ENCODE measurements at places on chromosomes 7 and 10.
A peak's percentile ranks its signal among the peaks of the same experiment; 100 is the strongest.

DNA sequence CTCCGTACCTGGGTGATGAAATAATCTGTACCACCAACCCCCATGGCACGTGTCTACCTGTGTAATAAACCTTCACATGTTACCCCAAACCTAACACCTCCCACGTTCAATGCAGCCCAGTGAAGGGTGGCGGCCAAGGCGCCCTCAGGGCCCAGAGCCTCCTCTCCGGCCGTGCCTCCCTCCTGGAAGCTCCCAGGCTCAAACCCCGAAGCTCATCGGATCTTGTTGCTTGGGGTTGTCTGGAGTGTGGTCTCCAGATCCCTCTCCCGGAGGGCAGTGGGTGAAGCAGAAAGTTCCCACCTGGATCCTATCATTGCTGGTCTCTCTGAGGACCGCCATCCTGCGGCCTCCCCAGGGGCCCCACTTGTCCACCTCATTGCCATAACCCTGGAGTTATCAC is 9.4 kb upstream of the KNDC1 start:
- DNase-seq: no peak

DNA sequence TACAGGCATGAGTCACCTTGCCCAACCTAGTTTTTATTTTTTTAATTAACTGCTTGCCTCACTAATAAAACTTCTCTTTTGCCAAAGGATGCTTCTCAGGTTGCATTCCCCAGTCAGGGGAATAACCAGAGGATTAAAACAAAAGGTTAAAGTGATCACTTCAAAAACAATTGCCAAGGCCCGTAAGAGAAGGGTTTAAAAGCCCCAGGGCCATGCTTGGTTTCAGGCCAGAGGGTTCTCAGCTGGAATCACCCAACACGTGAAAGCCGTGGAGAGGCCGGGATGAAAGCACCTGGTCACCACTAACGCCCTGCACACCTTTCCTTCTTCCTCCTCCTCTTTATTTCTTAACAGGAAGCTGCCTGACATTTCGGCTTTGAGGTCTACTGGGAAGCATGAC is 587.5 kb downstream of the PTPRN2 start:
- no peak for DNase-seq

GRCh38 chr7:100342765-100343164 is 15.2 kb upstream of the PILRB start:
- DNase-seq: no peak

DNA sequence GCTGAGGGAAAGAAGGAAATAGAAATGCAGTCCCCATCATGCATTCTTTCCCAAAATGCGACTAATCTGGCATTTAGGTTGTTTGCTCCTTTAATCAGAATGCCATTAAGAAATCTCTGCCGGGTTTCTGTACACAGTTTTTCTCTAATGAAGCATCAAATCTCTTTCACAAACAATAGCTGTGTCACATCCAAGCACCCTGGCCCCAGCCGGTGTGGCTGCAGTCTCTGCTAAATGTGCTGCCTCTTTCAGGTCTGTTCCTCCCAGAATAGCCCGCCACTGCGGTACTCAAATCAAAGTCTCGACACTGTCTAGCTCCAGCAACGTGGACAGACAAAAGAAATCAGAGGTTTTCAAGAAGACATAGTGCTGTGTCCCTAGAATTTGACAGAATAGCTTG is 343.8 kb downstream of the KCNMA1 start:
- DNase-seq: peak; percentile 65

DNA sequence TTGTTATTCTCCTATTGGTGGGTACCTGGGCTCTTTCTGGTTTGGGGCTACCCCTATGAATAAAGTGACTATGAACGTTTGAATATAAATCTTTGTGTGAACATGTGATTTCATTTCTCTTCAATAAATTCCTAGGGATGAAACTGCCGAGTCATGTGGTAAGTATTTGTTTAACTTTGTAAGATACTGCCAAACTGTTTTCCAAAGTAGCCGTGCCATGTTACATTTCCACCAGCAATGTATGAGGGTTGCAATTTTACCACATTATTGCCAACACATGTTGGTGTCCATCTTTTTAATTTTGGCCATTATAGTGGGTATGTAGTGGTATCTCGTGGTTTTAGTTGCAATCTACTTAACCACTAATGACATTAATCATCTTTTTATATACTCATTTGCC is 94.7 kb downstream of the ZNRF2 start:
- no peak for DNase-seq

DNA sequence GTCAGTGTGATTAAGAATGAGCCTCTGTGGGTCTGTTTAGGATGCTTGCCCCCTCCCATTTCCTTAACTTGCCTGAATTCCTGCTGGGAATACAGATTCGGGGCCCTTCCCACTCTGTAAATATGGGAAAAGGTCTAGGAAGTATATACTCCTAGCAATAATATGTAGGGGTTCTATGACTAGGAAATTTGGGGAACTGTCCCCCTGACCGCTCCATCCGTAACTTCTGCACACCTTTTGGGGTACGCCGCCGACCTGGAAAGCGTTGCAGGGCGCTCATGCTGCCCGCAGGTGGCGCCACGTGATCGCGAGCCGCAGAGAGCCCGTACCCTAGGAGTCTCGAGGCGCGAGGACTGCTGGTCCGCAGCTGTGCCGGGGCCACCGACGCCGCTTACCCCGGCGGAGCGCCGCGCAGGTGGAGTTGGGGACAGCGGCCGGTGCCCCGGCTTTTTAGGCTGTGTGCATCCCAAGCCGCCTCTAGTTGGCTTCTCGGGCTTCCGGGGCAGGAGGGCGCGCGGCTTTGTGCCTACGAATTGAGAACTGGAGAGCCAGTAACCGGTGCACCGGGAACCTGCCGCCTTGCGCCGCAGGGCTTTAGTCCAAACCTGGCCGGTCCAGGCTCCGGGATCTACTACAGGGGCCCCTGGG is 656 bp upstream of the CNNM2 start:
- peak; percentile 95 for DNase-seq

DNA sequence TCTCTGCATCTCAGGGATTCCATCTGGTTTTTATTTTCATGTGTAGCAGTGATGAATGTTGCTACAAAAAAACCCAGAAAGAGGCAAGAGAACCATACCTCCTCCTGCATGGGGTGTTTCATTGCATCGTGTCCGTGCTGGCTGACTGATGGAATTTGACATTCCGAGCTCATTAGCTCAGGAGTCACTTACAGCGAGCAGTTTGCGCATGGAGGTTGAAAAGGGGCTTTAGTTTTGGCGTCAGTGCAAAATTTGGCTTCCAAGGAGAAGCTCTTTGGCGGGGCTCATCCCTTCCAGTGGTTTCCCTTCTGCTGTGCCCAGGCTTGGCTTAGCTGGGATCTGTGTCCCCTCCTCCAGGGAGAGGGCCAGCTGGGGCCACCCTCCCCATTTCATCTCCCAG is 25.8 kb downstream of the EMX2 start:
- no peak for DNase-seq

GRCh38 chr7:120272261-120272660 is 714 bp upstream of the KCND2 start:
- DNase-seq: peak; percentile 81

GRCh38 chr7:44867073-44867995 is 18.0 kb downstream of the PURB start:
- no peak for DNase-seq

- no peak for DNase-seq
Observed at GRCh38 chr7:50994753-50995319, 212.1 kb upstream of the GRB10 start.

DNA sequence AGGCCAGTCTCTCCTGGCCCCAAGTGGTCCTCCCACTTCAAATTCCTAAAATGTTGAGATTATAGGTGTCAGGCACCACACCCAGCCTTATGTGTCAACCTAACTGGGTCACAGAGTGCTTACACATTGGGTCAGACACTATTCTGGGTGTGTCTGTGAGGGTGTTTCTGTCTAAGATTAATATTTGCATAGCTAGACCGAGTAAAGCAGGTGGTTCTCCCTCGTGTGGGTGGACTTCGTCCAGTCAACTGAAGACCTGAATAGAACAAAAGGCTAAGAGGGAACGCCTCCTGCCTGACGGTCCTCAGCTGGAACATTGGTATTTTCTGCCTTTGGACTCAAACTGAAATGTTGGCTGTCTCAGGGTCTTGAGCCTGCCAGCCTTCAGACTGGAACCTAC is 11.5 kb downstream of the PPIF start:
- no peak for DNase-seq

DNA sequence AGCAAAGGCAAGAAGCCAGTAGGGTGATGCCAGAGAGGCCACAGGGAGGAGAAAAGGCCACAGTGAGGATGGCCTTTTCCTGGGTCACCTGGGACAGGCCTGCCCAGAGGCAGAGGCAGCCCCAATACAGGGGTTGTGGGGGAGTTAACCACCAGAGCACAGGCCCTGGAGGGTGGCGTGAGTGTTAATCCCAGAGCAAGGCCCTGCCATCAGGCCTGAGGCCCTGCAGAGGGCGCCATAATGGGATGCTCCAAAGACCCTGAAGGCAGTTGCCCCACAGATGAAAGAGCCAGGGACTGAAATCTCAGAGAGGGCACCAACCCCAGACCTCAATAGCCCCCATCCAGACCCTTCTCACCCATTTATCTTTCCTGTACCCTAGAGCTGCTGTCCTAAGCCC is 23.9 kb downstream of the SLC13A4 start:
- peak; percentile 60 for DNase-seq

- no peak for DNase-seq
Observed at GRCh38 chr10:19111501-19112267, 63.1 kb downstream of the MALRD1 start.

DNA sequence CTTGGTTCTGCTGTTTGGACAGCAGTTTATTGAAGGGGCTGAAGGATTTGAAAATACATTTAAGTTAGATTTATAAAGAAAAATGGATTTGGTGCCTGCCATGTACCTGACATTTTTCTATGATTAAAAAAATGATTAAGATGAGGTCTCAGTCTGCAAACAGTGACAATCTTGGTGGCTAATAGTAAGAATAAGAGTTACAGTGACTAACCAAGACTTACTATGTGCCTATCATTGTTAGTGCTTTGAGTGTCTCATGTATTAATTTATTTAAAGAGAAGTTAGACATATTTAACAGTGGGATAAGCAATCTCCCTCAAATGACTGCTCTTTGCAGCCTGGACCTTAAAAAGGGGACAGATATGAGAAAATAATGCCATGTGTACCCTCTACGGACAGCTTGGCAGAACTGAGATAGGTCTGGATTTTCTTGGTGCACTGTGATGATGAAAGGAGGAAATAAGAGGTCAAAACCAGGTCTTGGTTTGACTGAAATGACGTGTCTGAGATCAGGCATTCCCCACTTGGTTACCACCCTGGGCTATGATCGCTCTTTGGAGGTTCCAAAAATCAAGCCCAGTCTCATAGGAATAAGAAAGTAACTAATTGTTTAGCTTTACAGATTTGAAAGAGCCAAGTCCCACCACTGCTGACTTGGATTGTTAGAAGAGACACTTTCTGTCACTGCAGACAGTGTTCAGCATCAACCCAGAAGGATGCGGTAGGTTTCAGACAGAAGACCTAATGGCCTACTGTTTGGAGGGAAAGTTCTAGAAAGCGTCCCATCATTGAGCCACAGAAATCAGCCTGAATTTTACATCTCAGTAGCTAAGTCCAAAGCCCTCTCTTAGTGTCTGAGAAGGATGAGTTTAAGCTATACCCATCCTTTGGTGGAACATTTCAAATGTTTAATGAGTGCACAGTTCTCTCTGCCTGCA is 2.1 kb downstream of the CASP7 start:
- DNase-seq: no peak

DNA sequence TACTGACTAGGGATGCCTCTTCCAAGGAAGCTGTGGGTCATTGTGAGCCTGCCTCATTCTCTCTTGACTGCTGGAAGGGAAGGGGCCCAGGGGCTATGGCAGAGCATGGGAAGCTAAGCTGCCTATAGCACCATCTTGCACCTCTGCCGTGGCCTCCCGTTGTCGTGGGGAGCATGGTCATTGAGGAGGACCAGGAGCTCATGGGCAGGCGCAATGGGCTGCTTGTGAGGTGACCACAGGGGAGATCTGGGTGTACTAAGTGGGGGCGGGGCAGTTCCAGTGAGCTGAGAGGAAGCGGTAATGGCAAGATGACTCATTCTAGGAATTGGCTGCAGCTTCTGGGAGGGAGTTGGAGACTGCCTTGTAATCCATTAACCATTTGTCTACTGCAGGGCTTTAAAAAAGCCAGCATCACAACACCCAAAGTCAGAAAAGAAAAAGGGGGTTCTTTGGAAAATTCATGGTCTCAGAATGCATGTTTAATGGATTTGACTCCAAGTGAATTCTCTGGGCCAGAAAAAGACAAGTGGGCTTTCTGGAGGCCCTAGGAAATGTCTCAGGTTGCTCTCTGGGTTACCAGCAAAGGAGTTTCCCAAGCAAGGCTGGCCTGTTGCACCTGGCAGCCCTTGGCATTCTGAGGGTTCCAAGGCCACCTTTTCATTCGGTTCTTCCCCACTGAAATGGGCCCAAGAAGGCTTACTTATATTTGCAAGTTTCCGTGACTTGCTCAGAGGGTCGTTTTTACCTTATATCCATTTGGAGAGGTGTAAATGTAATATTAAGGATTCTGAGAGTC is 3.6 kb downstream of the DUSP5 start:
- peak; percentile 56 for DNase-seq

GRCh38 chr7:40701836-40702551 is 567.2 kb downstream of the SUGCT start:
- DNase-seq: no peak

DNA sequence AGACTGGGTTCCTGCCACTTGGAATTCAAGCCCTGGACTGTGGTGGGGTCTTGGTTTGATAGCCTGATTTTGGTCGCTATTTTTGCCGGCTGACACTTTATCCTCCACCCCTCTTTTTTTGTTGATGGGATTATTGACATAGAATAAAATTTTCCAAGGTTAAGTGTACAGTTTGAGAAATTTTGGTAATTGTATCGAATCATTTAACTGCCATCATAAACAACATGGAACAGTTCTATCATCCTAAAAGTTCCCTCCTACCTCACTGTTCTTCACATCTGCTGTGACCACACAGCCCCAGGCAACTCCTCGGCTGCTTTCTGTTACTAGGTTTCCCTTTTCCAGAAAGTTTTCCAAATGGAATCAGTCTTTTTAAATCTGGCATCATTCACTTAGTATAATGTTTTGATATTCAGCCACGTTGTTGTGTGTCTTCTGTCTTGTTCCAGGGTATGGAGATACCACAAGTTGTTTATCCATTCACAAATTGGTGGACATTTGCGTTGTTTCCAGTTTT is 50.6 kb upstream of the STEAP1B start:
- DNase-seq: no peak

DNA sequence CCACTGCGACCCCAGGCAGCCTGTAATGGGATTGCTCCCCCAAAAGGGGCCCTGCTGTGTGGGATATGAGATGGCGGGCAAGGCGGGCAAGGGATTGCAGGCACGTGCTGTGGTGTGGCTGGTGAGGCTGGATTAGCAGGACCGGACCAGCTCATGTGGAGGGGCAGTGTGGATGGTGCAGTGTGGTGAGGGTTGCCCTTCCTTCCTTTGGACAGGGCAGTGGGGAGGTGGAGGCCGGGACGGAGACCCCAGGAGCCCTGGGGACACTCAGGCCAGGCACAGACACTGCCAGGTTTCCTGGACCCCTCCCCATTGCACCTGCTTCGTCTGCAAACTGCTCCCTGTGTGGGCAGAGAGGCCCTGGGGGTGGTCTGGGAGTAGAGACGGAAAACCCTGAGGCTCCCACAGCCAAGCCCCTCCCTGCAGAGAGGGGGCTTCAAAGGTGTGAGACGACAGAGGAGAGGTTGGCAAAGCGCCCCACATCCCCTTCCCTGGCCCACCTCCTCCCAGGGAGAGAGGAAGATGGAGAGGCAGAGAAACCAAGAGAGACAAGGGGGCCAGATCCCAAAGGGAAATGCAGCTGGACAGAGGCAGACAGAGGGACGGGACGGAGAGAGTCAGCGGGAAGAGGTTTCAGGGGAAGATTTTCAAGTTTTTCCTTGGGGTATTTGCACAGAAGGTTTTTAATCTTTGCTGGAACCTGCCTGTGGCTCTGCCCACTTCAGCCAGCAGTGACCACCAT is 89.2 kb downstream of the MICALL2 start:
- peak; percentile 32 for DNase-seq

- DNase-seq: no peak
Observed at GRCh38 chr10:51007781-51008180, 66.5 kb upstream of the PRKG1 start.

All from neural progenitor cell (in vitro differentiated cells).